ENCODE measurements at places on chromosomes 1 and 21.
A peak's percentile ranks its signal among the peaks of the same experiment; 100 is the strongest.

GRCh38 chr1:184494929-184495328 is 108.1 kb downstream of the C1orf21 start:
- peak; percentile 60 for DNase-seq

DNA sequence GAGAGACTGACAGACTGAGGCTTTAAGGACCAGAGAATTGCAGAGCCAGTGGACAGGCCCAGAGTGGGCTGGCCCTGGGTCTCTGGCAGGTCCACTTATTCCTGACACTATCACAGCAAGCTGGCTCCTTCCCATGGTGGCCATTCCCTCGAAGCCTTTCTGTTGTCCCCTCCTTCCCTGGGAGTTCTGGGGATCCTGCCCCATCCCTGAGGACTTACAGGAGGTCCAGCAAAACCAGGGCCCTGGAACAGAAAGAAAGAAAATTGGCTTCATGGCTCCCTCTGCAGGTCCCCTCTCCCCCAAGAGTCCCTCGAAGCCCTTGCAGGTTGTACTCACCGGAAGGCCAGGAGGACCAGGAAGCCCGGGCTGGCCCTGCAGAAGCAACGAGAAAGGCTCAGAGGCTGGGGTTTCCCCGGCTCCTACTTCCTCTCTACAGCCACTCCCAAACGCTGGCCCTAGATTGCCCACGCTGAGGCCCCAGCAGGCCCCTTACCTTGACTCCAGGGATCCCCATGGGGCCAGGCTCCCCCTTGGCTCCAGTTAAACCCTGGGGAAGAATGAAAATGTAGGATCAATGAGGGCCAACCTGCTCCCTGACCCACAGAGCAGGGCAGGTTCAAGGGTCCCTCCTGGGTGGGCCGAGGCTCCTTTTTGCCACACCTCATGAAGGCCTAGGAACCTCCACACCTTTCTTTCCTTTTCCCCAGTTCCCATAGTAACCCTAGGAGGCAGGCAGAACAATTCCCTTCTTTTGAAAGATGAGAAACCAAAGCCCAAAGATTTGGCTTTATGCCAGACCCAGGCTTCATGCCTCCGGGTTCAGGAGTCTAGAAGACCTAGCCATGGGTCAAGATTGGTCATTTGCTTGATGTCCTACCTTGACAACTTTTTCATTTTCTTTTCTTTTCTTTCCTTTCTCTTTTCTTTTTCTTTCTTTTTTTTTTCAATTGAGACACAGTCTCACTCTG is 4.6 kb downstream of the COL9A2 start:
- peak; percentile 53 for DNase-seq

GRCh38 chr1:184664042-184664660 is 90.5 kb downstream of the EDEM3 start:
- no peak for DNase-seq

- DNase-seq = no peak
Measured at GRCh38 chr1:205748403-205749233, 1.4 kb downstream of the NUCKS1 start.

DNA sequence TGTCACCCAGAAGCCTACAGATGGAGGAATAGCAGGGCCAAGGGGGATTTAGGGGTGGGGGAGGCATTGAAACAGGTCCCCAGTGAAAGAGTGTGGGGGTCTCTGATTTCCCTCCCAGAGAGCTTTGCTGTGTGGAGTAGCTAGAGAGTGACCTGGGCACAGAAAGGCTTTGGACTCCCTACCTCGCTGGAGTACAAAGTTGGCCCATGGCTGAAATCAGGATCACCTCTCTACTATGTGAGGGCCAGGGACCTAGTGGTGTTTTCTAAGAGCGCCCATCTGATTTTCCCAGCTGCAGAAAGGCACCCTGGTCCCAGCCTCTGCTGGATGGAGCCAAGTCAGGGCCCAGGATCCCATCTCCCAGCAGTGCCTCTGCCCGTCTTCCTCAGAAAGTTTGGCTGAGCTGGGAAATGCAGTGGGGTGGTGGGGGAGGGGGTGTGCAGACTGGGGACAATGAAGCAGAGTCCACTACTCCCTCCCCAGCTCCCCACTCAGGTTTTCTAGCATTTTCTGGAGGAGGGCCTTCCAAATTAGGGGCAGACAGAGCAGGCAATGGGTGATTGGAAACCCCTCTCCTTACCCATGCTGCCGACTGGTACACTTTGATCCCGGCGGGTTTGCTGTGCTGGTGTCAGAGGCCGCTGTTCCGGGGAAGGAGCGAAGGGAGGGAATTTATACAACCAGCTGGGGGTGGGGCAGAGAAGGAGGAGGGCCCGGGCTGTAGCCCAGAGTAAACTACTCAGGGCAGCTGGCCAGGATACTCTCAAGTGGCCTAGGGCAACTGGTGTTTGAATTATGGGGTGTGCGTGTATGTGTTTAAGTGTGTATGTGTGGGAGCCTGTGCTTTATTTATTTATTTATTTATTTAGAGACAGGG is at the start of gene SELENBP1:
SELENBP1 (minus strand) TSS at position 648 of the 877 bp plus-strand sequence; CDS start at position 584, 64 bp downstream.
- no peak for DNase-seq

GRCh38 chr1:229001467-229002011 is 266.3 kb downstream of the RHOU start:
- no peak for DNase-seq

- DNase-seq = no peak
Measured at GRCh38 chr1:18752409-18752808, 107.1 kb downstream of the TAS1R2 start.

GRCh38 chr1:25793585-25794170 is 6.3 kb upstream of the SELENON start:
- DNase-seq = no peak
